Activated CD8-positive, alpha-beta memory T cell treated with anti-CD3 and anti-CD28 coated beads for 1 hour (primary cell): ENCODE measurements at places on chromosomes 5 and 9.

GRCh38 chr5:134129411-134130238 is 15.1 kb downstream of the TCF7 start:
- DNase-seq = no peak

GRCh38 chr5:61202213-61202612 is 39.9 kb upstream of the SMIM15 start:
- no peak for DNase-seq

- DNase-seq = no peak
Measured at GRCh38 chr5:124888622-124889485, 142.4 kb upstream of the ZNF608 start.

DNA sequence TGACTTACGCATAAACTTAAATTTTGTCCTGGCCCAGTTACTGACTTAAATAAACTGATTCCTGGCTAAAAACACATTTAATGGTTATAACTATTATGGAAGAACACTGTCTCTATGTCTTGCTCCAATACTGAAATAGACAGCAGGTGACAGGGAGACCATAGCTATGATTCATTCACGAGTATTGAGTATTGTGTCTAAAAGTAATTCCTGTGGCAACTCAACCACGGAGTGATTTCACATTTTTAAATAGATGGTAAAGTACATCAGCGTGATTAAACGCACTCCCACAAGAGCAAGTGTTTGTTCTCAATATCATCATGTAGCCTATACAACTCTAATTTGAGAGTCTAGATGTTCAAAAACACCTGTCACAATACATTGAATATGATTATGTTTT is 35.9 kb upstream of the PCSK1 start:
- no peak for DNase-seq

- DNase-seq = no peak
Measured at GRCh38 chr5:61132559-61132958, 29.7 kb downstream of the SMIM15 start.

- DNase-seq = no peak
Measured at GRCh38 chr9:76651119-76651705, 113.0 kb upstream of the PCA3 start.
